ENCODE measurements at places on chromosomes 11 and 22.

GRCh38 chr11:85724748-85725465, 38.9 kb upstream of the CCDC89 start:
- DNase-seq = no peak

DNA sequence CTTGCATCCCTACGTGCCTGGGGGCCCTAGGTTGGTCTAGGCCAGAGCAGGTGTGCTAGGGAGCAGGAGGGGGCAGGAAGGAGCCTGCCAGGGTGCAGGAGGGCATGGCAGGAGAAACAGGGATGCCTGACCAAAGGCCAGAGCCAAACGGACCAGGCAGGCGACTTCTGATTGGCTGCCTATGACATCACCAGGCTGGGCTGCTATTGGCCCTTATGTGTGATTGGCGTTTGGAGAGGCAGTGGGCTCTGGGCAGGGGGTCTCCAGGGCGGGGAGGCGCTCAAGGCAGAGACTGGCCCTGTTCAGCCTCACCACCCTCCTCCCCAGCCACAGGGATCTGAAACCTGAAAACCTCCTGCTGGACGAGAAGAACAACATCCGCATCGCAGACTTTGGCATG, 44.4 kb downstream of the MOB2 start:
- DNase-seq = no peak

GRCh38 chr11:117820071-117820470, 4.5 kb downstream of the FXYD2 start:
- DNase-seq = peak; percentile 71

GRCh38 chr11:116882386-116882785, 45.0 kb upstream of the APOA1 start:
- no peak for DNase-seq

DNA sequence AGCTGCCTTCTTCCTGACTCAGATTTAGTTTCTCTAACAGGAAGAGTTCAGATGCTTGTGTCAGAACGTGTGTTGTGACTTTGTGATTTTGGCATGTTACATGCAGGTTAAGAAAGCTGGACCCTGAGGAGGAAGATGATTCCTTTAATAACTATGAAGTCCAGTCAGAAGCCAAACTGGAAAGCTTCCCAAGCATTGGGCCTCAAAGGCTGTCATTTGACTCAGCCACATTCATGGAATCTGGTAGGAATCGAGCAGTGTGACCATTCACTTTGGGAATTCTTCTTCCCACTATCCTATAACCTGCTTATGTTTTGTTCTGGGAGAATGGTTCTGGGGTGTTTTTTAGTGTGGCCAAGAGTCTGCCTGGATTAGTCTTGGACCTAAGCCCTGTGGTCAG, 48.0 kb downstream of the CABIN1 start:
- DNase-seq = no peak
